ENCODE measurements at places on chromosomes 12 and 14.

DNA sequence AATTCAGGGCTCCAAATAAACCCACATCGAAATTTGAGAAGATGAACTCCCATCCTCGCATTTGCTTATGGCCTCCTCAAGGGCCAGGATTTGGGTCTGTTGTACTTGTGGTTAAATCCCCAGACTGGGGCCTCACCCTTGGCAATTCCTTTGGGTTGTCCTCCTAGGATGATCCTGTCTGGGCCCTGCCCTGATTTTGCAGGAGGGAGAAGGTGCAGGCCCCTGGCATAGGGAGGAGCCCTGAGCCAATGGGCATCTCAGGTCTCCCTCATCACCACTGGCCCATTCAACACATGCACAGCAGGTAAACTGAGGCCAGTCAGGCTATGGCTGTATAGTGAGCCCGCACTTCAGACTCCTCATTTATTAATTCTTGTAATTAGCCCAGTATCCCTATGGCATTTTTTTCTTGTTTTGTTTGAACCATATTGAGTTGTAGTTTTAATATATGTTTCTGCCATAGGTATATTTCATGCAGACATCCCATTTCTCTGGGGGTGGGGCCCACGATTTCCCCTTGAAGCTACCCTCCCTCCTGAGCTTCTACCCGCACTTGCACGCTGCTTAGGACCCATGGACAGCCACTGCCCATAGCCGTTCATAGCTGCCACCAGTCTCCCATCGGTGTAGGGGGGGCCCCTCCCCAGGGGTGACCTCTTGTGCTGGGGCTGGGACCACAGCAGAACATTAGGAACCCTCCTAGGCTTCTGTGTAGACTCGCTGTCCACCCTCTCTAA is 67.1 kb upstream of the DDX11 start:
- H3K36me3 ChIP-seq, result no peaks in the 10 kb centered on the region
- no peaks in the 10 kb centered on the region for H3K27me3 ChIP-seq
- no peak overlapping the region for H3K4me3 ChIP-seq
- no peak overlapping the region for H3K27ac ChIP-seq
- no peaks in the 10 kb centered on the region for H3K4me1 ChIP-seq
- no peak for DNase-seq

GRCh38 chr12:107457362-107457935 is 228.2 kb upstream of the PWP1 start:
- no peaks in the 10 kb centered on the region for H3K27me3 ChIP-seq
- peaks cover 27% of the 10 kb centered on the region for H3K4me1 ChIP-seq
- H3K36me3 ChIP-seq, result no peaks in the 10 kb centered on the region
- no peak for DNase-seq

DNA sequence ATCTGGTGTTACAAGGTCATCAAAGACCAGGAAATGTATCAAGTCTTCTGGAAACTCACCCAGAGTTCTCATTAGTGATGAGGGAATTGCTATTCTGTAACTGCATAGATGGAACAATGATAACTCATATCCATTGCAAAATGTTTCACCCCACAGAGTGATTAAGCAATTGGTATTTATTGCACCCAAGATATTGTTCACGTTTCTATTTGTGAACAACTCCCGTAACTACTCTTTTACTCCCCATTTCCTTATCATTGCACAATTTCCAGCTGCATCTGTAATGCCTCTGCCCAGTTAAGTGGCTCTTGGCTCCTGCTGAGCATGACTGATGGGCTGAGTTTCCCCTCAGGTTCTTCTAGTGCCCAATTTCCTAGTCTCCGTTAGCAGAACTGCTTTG is 108.7 kb upstream of the PRICKLE1 start:
- H3K27me3 ChIP-seq, result no peaks in the 10 kb centered on the region
- no peaks in the 10 kb centered on the region for H3K36me3 ChIP-seq
- H3K4me3 ChIP-seq, result no peak overlapping the region
- no peak overlapping the region for H3K27ac ChIP-seq
- DNase-seq, result no peak

GRCh38 chr14:22131749-22132476 is 457.1 kb downstream of the DAD1 start:
- H3K4me1 ChIP-seq, result no peaks in the 10 kb centered on the region
- H3K27me3 ChIP-seq, result no peaks in the 10 kb centered on the region
- H3K4me3 ChIP-seq, result no peak overlapping the region
- no peak overlapping the region for H3K27ac ChIP-seq
- no peak for DNase-seq
- no peaks in the 10 kb centered on the region for H3K36me3 ChIP-seq

All from adrenal gland (tissue), 19 donors.